LHCN-M2 (cell line): ENCODE measurements at places on chromosomes 3 and 15.

DNA sequence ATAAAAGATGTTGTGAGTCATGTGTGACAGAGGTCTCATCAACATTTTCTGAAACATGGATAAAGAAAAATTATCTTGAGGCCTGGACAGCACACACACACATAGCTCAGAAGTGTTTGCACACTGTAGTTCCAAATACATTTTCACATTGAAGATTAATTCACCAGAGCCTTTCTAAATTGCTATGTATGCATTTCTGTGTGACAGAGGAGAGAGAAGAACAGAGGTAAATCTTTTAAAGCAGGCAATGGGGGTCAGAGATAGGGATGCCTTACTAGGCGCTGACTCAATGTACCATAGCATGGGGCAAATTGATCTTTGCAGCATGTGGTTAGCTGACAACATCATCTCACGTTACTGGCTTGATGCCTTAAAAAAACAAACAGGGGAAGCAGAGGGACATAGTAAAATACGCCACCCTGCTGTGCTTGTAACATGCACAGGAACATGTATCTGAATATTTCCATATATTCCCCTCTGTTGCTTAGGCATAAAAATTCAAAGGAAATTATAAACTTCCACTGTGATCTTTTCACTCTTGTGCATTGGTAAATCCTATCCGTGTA, 7.7 kb downstream of the POU1F1 start:
- DNase-seq = peak; percentile 56

DNA sequence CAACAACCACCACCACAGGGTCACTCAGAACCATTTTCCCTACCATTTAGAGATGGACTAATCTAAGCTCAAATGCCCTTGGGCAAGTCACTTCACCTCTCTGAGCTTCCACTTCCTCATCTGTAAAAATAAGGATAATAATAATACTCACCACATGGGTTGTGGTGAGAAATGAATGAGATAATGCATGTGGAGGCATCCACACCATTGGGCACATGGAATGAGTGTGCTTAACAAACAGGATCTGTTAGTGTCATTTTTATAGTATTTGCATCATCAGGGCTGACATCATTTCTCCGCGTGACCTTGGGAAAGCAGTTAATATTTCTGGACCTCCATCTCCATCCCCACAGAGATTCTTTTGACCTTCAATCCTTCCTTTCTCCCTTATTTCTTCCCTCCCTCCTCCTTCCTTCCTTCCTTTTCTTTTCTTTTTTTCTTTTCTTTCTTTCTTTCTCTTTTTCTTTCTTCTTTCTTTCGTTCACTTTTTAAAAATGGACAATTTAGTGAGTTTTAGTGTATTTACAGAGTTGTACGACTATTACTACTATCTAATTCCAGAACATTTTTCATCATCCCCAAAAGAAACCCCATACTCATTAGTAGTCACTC, 7.7 kb upstream of the RFT1 start:
- peak; percentile 29 for DNase-seq

- no peak for DNase-seq
These were observed at the start of gene CASR for GRCh38 chr3:122183521-122183892. Gene CASR, plus strand, starts transcription at chr3:122183668. Its CDS starts 70,522 bp downstream, at chr3:122254190.

DNA sequence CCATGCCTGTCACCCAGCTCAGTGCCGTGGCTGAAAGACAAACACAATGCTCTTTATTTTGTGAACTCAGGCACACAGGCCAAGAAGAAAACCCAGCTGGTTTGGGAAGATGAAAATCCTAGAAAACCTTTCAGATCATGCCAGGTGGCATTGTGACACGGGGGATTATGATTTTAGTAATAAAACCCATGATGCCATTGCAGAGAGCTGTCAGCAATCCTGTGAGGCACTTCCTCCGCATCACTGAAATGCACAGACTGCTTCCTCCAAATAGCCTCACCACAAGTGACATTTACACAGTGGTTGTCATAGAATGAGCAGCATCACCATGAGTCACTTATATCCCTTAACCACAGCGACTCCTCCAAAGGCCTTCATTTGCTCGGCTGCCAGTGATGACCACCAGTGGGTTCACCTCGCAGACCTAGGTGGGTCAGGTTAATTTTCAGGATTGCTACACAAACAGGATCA, 22.7 kb downstream of the ABHD6 start:
- DNase-seq = peak; percentile 87

DNA sequence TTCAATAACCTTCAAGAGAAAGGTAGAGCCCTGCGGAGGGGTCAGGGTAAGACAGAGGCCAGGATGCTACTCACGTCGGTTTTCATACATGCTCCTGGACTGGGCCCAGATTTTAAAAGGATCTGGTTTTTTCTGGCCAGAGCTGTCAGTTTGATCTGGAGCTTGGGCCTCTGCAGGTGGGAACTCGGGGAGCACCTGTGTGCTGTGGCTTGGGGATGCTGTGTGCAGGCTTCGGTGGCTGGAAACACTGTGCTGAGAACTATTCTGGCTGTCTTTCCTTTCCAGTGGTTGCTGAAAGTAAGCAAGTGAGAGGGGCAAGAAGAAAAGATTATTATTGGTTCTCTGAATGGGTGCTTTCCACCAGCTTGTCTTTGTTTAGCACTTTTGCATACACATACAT, 647.6 kb downstream of the MAGI1 start:
- no peak for DNase-seq

DNA sequence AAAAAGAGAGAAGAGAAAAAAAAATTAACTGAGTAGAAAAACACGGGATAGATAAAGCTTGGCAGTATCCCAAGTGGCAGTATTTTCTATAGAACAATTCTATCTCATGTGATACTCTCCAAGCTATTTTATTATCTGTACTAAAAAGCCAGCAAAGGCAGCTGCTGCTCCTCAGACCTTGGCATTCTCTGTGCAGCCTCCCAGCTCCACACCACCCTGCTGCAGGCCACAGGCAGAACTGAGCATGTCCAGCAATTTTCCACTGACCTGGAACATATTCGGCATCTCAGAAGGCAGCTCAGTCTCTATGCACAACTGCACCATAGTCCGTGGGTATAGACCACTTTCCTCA, 1161.4 kb downstream of the IGSF11 start:
- no peak for DNase-seq

DNA sequence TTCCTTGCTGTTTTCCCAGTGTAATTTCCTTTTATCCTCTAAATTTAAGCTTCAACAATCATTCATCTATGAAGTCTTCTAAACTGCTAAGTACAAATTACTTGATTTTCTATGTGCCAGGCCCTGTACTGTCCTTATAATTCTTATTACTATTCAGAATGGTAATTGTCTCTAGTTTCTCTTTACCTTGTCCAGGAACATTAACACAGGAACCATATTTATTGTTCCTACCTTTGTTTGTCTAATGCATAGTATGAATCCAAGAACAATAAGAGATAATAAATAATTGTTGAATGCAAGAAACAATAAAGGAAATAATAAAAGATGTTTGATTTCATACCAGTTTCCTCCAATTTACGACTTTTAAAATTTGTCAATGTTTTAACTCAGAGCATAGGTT, 1083.2 kb downstream of the ROBO2 start:
- DNase-seq = no peak

DNA sequence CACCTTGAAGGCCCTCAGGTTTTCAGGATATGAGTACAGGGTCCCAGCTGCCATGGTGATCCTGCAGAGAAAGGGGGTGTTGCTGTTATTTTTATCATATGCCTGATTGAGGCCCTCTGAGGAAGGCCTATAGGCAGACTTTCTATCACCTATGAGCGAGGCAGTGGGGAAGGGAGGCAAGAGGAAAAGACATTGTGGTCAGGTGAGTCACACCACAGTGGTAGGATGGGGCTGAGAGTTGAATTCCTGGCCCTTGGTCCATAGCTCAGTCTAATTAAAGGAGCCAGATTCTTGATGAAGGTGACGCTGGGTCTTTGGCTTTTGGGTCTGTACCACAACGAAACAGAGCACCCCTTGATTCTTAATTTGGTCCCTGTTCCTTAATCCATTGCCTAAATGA, 72.7 kb downstream of the ZNF621 start:
- DNase-seq = peak; percentile 42

DNA sequence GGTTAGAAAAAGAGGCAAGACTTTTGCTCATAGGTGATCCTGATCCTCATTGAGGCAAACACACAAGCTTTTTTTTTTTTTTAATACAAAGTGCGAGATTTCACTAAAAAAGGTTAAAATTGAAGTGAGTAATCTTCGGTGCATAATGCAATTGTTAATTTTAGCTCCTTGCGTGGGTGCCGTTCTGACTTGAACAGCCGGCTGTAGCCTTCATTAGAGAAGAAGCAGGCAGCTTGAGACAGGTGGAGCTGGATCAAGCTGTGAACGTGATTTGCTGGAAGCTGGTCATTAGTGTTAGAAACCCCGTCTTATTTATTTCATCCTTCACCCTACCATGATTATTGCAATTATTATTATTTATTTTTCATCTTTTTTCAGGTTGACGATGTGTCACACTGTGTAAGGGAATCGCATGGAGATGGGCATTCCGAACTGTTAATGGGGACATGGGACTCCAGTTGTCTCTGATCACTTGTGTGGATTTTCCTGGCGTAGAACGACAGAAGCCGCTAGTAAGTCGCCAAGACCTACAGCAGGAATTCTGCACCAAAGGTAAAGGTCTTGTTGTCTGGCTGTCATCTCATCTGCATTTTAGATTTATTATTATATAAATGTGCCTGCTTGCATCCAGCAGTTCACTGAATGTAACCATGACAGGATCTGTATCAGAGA, 40.2 kb downstream of the ARPP21 start:
- peak; percentile 53 for DNase-seq

DNA sequence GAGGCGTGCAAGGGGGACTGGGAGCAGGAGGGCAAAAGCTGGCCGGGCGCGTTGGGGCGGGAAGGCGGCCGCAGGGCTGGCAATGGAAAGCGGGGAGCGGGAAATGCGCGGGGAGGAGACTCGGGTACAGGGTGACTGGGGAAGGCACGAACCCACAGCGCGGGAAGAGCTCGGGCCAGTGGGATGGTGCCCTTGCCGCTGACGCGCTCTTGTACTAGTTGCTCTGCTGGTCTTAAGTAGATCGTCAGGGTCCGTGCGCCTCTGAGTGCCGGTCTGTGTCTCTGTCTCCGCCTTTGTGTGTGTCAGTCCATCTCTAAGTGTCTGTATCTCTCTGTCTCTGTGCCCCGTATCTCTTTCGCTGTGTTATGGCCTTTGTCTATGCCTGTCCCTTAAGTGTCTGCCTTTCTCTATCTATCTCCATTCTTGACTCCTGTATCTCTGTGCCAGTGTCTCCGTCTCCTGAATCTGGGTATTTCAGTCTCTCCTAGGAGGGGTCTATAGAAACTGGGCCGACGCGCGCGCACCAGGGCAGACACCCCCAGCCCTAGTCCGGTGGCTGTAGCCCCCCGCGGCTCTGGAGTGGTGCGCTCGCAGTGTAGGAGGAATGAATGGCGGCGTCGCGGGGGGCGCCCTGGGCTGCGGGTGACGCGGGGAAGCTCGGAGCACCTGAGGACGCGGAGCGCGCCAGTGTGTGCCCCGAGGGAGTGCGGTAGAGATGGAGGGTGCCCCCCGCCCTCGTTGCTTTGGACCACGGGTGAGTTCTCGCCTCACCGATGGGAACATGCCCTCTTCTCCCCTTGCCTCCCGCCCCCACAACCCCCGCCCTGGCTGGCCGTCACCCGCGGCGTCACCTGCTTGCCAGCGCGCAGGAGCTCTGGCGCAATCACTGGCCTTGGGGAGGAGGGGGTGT, 756 bp upstream of the CAMK2N2 start:
- peak; percentile 49 for DNase-seq

DNA sequence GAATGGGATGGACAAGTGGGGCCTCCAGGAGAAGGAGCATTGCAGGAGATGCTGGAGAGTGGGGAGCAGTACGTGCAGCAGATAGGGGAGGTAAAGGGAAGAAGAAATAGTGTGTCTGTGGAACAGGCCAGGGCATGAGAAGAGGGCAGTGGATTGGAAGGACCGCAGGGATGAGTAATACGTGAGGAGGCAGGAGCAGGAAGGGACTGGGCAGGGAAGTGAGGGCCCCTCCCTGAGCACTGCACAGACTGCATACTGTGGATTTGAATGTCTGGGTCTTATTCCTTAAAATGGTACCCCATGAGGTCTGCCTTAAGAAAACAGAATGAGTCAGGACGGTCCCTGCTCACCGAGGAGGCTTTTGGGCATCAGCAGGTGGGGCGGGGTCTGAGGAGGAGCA, 210.0 kb upstream of the NDN start:
- DNase-seq = no peak

DNA sequence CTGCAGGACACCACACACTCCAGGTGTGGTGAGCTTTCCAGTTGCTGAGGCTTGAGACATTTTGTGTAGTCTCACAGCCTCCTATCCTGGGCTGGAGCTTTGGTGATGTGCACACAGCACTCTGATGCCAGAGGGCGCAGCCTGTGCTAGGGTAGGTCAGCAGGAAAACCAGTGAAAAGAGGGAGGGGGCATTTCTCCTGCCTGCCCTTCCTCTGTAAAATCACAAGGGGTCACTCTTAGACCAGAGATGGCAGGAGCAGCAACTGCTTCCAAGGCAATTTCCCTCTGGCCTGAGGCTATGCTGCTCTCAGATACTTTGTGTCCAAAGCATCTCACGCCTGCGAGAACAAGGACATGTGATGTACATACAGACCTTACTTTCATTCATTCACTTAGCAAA, 16.5 kb upstream of the MUSTN1 start:
- peak; percentile 28 for DNase-seq

DNA sequence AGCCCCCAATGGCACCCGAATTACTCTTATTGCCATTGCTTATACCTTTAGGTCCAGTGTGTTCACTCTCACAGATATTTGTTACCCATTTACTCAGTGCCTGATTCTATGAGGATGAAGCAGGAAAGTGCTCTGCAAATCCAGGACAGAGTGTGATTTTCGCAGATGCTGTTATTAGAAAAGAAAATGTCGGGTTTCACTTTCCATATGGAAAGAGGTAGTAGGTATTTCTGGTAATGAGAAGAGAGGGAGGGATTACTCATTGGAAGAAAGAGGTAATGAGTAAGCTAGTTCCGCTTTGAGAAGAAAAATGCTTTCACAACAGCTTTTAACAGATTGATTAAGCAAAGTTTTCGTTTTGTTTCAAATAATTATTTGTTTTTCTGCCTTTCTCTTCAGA, 336.3 kb upstream of the CFAP20DC start:
- DNase-seq = no peak

- DNase-seq = peak; percentile 22
These were observed 8.4 kb downstream of the GOLM2 start for GRCh38 chr15:44296625-44297524.

DNA sequence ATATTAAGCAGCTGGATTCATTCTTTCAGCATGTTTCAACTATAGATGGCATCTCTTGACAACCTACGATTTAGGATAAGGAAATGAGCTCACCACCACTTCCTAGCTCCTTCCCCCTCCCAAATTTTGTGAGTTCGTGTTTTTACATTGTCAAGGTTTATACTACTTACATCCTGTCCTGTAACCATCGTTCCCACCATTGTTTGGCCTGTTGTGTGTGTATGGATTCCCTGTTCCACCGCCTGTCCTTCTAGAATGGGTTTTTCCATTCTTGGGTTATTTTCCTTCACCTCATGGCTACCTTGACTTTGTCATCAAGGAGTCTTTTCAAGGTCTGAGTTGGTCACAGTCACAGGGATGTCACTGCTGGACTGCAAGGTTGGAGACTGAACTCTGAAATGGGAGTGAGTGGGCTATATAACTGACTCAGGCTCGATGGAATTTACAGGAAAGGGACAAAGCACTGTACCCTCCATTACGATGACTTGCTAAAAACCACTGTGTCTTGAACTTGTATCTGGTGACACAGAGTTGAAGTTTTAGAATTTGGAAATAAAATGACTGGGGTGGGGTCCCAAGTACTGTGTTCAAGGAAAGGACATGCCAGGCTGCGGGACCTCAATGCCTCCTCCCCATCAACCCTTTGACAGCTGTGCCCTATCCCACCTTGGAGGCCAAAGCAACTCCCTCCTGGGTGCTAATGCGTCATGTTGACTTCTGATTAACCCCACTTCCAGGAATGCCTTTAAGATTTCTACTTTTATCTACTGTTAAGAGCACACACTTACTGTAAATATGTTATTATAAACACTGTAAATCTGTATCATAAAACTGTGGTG, 66.8 kb upstream of the BLM start:
- DNase-seq = no peak
